Activated CD4-positive, alpha-beta T cell treated with anti-CD3 and anti-CD28 coated beads, Interleukin-2, amount 50 U/mL, for 24 hours (primary cell): ENCODE measurements at places on chromosomes 7 and 10.
A peak's percentile ranks its signal among the peaks of the same experiment; 100 is the strongest.

DNA sequence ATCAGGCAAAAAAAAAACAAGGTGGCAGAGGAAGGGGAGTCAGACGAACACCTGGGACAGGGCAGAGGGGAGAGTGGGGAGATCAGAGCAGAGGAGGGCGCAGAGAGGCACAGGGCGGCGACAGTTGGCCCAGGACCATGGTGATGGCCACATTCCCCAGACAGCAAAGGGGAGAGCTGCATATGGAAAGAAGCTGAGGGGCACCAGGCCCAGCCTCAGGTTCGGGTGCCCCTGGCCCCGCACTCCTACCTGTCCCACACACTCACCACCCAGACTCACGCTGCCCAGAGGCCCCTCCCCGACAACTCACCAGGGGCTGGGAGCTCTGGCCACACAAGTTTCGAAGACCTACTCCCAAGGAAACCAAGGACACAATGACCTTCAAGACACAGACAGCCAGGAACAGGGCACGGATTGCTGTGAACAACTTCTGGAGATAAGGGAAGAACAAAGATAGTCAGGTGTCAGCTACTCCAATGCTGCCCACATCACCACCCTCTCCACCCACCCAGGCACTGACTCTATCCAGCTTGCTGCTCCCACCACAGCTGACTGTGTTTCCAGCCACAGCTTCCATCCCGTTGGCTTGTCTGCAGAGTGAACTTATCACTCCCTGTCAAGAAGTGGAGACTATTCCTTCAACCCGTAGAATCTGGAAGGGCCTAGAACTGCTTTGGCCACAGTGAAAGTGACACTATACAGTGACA lies 8.3 kb downstream of the TMEM176B start:
- DNase-seq: no peak

- DNase-seq: no peak
Measured at GRCh38 chr7:46909601-46910051, 672.3 kb downstream of the TNS3 start.

- no peak for DNase-seq
Measured at GRCh38 chr7:98668255-98668654, 51.2 kb downstream of the NPTX2 start.

- no peak for DNase-seq
Measured at GRCh38 chr7:121075952-121076349, 87.4 kb downstream of the CPED1 start.

DNA sequence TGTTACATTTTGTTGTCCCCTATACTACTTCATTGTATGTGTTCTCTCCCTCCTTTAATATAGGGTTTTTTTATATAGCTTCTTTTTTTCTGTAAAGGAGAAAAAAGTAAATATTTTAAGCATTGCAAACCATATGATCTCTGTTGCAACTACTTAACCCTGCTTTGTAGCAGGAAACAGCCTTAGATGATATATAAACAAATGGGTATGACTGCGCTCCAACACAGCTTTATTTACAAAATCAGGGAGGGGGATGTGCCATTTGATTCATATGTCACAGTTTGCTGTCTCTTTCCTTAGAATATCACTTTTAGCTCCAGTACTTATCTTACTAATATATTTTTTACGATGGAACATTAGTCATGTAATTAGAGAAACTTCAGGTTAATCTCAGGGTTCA lies 155.2 kb upstream of the GNAI1 start:
- DNase-seq: no peak

DNA sequence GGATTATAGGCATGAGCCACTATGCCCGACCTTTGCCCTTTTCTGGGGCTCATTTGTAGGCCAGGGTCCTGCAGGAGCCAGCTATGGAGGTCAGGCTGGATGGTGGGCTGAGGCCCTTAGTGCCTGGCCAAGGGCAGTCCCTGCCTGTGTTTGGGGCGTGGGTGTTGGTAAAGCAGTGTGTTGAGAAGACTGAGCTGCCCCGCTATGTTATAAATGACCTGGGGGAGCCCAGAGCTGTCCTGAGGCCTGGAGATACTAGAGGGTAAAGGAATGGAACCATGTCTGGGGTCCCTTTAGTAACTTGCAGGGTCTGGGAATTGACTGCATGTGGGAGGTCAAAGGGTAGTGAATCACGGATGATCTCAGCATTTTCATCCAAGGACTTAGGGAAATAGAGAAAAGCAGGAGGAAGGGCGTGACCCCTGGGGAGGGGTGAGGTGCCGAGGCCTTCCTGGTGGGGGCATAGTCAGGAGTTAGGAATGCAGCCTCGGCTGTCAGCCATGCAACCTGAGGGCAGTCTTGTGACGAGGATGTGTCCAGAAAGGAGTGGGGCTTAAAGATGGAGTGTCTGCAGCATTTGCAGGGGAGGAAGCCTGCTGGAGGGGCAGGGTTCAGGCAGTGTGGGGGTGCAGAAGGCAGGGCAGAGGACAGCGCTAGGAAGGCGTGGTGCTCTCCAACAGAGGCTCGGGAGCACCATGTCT lies 31.5 kb downstream of the TMEM248 start:
- no peak for DNase-seq

GRCh38 chr7:71988201-71988600 lies 423.9 kb downstream of the CALN1 start:
- no peak for DNase-seq

GRCh38 chr7:121084748-121085336 lies 96.3 kb downstream of the CPED1 start:
- no peak for DNase-seq

DNA sequence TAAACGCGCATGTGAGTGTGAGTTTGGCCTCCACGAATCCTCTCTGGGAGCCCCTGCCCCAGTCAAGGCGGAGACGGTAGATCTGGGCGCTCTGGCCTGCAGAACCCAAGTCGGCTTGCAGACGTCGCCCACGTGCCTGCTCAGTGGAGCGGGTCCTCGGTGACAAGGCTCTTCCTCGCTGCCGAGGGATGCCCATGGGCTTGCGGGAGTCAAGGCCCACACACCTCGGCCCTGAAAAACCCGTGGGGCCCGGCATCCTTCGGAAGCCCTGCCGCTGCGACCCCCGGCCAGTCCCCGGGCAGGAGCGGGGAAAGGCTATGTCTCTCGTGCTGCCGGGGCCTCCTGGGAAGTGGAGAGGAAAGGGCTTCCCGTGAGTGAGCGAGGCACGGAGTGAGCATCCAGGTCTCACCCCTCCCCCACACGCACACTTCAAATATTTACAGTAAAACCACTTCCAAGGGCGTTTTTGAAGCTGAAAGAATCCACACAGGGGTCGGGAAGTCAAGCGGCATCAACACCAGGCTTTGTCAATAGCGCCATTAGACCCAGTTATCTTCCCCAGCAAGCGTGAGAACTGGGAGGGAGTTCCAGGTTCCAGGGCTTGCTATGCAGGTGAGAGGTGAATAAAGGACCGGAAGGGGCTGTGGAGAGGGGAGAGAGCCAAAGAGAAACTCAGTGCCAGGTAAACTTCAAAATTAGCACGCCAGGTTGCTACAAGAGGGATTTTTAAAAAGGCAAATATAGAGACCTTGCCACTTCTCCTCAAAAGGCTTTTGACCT lies 1.1 kb upstream of the MNX1 start:
- DNase-seq: no peak

GRCh38 chr10:6269953-6270867 lies 67.5 kb downstream of the PFKFB3 start:
- DNase-seq: peak; percentile 43
